ENCODE measurements at places on chromosomes 11 and 22. TPM values are rescaled to one million over a fixed set of nuclear protein-coding genes. Genes with fewer than 3 reads are reported as not detected.

- no peak for DNase-seq
These were observed 39.4 kb upstream of the SLC25A18 start for GRCh38 chr22:17523925-17524324.

DNA sequence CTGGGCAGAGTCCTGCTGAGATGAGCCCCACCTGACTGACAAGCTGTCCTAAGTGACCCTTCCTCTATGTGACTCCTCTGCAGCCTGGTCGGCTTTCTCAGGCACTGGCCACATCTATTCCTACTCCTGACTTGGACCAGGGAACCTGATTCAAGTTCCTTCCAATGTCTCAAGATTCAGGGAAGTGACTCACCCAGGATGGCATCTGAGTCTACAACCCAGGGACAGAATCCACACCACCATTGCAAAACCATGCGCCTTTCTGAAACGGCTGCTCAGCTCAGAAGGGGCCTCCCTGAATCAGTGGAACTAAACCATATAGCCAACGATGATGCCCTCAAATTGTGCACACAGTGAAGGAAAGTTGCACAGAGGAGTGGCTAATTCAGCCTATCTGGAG lies 63.9 kb upstream of the CSNK2A3 start:
- DNase-seq = no peak

GRCh38 chr11:19844012-19844411 lies 131.4 kb downstream of the NAV2 start:
- DNase-seq = no peak

DNA sequence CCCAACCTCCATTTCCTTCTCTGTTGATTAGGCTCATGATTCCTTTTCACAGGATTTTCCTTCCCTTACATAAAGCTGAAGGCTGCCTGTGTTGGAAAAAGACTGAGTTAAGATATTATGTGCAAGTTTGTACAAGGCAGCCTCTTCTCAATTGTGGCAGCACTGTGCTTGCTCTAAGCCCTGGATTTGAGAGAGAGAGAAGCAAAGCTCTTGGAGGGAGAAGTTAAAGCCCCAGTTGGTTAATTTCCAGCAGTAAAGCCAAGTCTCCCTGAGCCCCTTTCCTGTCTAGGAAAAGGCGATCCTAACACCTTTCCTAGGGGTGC lies 128.3 kb upstream of the SESN3 start:
- no peak for DNase-seq

GRCh38 chr11:113689768-113690618 lies 16.1 kb downstream of the TMPRSS5 start:
- DNase-seq = no peak

DNA sequence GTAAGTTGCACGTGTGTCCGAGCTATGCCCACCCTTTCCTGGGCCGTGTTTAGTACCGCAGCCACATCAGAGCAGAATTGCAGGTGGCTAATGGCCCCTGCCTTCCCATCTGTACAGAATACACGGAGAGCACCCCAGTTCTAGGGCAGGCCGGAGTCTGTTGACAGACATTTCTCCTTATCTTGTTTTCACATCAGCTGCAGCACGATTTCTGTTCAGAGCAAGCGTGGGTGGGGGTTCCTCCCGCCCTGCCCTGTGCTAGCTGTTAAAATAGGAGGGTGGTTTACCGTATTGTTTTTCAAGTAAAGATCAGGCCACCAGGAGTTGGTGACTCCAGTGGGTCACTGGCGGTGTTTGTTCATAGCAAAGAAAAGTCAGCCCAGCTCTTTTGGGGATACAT lies 41.1 kb downstream of the UBASH3B start:
- no peak for DNase-seq

- DNase-seq = no peak
These were observed 24.9 kb downstream of the RTL6 start for GRCh38 chr22:44473166-44473565.

DNA sequence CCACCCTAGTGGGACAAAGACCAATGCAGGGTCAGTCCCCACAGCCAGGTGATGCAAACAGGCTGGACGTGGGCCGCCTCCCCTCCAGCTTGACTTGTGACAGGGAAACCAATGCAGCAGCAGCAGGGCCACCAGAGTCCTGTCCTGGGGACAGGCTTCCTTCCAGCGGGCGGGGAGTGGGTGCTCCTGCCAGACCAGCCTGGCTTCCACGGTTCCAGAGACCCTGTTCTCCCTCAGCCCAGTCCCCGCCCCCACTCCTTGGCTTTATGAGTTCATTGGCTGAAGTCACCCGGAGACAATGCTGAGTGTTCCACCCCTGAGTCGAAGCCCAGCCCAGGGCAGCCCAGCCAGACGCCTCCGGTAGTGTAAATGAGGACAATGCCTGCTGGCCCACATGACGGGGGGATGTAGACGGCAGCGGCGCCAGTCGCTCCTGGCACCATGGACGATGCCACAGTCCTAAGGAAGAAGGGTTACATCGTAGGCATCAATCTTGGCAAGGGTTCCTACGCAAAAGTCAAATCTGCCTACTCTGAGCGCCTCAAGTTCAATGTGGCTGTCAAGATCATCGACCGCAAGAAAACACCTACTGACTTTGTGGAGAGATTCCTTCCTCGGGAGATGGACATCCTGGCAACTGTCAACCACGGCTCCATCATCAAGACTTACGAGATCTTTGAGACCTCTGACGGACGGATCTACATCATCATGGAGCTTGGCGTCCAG lies at the start of gene TSSK2:
TSSK2 (plus strand) TSS at position 350 of the 726 bp plus-strand sequence; CDS start at position 442, 92 bp downstream.
- DNase-seq = no peak

DNA sequence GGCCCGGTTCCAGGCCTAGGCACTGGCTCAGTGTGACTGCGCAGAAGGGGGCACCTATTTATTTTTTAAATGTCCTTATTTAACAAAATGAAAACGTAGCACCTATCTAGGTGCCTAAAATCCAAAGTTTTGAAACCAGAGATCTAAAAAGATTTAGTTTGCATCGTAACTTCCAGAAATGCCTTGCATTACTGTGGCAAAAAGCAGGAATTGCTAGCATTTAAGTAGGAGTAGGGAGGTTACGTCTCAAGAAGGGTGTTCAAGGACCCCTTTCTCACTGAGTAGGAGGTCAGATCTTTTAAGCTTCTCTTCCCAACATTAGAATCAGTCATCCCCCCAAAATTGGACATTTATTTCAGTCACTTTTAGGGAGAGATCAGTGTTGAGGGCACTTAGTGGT lies 7.7 kb upstream of the PLET1 start:
- DNase-seq = no peak

DNA sequence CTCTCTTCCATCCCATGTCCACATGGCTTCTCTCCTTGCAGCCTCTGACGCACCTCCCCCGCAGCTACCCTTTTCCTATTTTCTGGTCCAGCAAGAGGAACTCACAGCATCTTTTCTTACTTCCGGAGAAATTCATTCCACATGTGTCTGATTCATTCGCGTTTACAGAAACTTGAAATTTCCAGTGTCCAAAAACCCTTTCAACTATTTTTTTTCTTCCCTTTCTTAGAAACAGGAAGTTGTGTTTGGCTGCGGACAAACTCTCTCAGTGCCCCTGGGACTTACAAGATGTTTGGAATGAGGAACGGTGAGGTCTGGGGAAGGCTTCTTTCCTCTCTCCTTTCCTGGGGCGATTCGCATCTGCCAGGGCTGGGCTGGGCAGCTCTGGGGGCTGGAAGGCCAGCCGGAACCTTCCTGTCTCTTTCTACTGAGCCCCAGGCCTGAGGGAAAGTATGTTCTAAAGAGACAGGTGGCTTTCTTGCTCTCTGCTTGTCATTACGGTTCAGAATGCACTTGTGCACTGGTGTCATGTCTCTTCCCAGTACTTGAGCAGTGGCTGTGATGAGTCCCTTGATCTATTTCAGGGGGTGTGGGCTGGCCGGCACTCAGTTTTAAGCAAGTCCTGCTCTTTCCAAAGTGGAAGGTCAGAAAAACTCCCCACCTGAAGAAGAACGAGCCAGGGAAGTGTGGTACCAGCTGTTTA lies 27.5 kb downstream of the ADAMTS8 start:
- DNase-seq = no peak

DNA sequence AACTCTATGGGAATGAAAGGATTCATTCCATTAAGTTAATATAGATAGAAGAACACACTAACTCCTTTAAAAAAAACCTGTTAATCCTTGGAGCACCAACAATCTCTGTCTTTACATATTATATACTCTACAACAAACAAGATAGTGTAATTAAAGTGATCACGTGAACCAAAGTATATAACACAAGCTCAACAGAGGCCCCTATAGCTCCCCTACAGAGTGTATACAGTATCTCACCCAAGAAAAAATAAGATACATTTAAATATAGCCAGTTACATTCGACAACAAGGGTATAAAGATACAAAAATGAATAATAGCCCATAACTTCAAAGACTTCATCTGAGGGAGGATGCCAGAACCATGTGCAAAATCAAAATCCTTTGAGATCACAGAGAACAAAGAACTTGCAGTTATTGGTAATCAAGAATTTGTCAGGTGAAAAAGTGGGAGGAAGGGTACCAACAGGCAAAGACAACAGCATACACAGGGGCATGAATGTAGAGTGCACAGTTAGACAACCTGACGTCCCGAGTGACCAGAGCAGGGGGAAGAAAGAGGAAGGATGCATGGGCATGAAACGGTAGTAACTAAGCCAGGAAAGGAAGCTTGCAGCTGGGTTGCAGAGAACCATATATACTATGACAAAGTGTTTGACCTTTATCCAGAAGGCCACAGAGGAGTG lies 4.7 kb downstream of the FCHSD2 start:
- no peak for DNase-seq

GRCh38 chr11:28343304-28344233 lies 235.4 kb downstream of the METTL15 start:
- DNase-seq = no peak

DNA sequence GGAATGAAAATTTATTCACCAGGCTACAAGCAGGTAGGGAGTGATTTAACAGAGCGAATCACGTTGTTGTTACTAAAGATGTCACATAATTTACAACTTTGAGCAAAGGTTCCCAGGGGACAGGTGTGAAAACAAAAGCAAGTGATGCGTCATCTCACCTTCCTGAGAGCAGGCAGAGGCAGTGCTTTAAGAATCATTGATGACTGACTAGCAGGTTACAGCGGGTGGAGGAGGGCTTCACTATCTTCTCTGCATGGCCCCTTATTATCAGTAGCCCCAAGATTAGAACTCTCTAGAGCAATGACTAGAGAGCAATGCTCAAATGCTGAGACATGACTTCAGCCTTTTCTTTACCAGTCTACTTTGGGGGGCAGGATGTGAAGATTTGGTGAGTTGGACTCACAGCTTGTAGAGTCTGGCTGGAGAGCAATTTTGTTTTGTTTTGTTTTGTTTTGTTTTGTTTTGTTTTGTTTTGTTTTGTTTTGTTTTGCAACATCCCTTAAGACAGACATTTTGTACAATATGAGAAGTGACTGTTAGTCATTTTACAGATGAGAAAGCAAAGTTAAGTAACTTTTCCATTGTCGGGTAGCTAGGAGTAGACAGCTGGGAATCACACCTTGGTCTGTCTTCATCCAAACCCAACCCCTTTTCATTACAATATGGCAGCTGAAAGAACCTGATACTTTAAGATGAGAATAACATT lies 84.8 kb downstream of the SLC1A2 start:
- DNase-seq = no peak

DNA sequence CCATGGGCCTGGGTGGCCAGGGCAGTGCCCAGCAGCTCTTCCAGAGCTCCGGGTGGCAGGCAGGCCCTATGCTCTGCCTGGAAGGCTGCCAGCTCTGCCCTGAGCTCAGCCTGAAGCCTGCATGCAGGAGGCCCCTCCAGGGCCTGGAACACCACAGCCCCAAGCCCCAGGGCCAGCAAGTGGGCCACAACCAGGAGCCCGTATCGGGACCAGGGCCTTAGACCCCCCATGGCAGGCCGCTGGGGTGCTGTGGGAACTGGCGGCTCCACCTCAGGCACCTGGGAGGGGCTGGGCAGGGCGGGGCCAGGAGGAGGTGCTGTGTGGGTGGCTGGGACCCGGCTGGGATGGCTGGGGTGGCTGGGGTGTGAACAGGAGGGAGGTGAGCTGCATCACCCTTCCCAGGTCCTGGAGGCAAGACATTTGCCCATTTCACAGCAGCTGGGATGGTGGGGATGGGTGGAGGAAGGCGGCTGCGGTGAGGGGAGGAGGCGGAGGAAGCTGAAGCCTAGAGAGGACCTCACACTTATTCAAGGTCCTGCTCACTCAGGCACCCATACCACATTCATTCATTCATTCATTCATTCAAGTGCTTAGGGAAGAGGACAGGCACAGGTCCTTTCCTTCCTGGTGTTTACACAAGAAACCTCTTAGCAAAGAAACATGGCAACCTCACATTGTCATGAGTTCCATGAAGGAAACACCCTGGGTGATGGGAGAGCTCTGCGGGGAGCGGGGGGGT lies at the start of gene KCNK7:
KCNK7 (minus strand) TSS at position 258 of the 739 bp plus-strand sequence; CDS start at position 230, 28 bp downstream.
- DNase-seq = no peak

DNA sequence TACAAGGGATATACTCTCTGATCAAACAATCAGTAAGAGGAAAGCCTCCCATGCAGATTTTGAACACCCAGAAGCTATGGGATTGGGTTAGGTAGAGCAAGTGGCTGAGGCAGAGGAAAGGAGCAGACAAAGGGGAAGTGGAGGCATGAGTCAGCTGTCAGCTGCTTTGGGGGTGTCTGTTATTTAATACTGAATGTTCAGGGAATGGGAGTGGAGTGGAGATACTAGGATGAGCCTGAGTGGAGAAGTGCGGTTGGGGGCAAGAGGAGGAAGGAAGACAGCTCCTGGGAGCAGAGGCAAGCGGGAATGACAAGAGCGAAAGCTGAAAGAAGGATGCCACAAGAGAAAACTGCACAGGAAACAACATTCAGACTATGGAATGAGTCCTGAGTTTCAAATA lies 22.7 kb upstream of the TMPRSS5 start:
- no peak for DNase-seq

GRCh38 chr22:44797181-44797725 lies 44.9 kb downstream of the ARHGAP8 start:
- no peak for DNase-seq

- no peak for DNase-seq
These were observed 17.7 kb upstream of the CDON start for GRCh38 chr11:126080161-126080941.

DNA sequence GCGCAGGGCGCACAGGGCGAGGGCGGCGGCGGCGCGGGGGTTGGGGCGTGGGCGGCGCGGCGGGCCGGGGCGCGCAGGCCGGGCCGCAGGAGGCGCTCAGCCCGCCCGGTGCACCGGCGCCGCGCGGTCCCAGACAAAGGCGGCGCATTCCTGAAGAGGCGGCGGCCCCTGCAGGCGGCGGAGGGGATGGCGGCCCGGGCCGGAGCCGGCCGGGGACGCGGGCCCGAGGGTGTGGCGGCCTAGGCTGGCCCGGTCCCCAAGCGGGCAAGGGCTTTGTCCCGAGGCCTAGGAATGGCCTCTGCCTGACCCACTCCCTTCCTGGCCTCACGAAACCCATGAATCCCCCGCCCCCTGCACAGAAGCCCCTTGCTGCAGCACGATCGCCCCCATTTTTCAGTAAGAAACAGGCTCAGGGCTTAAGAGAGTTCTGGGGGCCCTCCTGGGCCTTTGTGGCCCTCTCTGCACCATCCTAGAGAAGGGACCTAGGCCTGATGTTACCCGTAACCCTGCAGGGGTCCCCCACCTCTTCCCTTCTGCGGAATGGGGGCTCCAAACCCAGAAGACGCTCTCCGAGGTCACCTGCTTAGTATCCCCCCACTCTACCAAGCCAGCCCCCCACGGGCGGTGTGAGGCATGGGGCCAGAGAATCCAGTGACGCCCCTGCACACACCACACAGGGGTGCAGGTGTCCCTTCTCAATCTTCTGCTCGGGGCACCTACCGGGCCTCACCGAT lies at the start of gene RTN4R:
RTN4R (minus strand) TSS at position 40 of the 734 bp plus-strand sequence. CDS start 226 bp downstream, outside the sequence.
- no peak for DNase-seq

Gene NEFH
- polyA plus RNA-seq = 9.6 TPM

Gene BCL2L13
- 45.4 TPM for polyA plus RNA-seq

Gene CYTH4
- polyA plus RNA-seq = 4.1 TPM

Gene ARAP1
- polyA plus RNA-seq = 108 TPM

Gene RIMBP3C
- polyA plus RNA-seq = 0.43 TPM

Gene SLC22A25
- polyA plus RNA-seq = 0.23 TPM

Gene VSIG10L2
- polyA plus RNA-seq = 0.53 TPM

Gene DCHS1
- polyA plus RNA-seq = 40.5 TPM

Gene OR2D2
- polyA plus RNA-seq = not detected

Gene LMO1
- polyA plus RNA-seq = 0.39 TPM
